Anterior cingulate cortex (tissue), 58 donors: ENCODE measurements at places on chromosomes 1 and 21.

- no peak for DNase-seq
Observed at GRCh38 chr1:59314776-59315528, 18.1 kb downstream of the FGGY start.

DNA sequence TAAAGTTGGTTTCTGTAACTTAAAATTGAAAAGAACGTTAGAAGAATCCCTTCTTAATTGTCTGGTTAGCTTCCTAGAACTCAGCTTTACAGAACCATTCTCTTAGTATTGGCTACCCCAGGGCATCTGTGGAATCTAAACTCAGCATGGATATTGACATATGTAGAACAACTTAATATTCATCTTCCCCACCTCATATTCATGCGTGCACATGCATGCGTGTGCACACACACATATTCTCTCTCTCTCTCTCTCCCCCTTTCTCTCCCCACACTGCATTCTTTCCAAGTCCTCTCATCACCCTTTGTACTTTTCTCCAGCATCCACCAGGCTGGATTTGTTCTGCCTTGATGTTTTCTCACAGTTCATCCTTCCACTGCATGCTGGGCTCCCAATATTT lies 13.4 kb downstream of the PIGM start:
- DNase-seq, result no peak

DNA sequence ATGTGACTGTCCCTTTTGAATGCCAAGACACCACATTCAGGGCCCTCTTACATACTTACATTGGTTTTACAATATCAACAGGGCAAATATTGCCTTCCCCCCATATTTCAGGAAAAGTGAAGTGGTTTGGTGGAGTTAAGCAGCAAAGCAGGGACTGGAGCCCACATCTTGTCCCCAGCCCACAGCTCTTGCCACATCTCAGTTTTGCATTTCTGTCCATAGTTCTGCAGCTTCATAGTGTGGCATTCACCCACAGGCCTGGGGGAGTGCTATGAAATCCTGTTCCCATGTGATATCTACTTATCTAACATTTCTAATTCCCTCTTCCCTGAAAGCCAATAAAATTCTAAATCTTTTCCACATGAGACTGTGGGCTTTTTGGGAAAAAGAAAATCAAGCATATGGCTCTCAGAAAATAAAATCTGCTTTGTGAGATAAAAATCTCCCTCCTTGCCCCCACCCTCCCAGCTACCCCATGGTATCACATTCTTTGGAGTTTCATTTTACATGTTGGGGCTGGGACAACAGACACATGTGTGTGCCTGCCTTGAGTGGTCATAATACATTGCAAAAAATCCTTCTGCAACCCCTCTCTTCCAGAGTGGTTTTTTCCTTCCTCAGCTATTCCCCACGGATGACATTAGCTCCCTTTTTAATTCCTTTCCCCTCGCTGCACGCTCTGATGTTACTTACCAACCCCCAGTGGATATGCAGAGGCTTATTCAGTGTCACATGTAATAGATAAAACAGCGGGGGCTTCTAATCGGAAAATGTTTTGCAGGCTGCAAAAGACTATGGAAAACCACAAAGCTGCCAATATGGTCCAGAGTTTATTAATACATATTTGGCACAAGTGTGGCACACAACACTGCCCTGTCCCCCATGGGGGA lies 20.5 kb upstream of the CD2 start:
- DNase-seq, result no peak

DNA sequence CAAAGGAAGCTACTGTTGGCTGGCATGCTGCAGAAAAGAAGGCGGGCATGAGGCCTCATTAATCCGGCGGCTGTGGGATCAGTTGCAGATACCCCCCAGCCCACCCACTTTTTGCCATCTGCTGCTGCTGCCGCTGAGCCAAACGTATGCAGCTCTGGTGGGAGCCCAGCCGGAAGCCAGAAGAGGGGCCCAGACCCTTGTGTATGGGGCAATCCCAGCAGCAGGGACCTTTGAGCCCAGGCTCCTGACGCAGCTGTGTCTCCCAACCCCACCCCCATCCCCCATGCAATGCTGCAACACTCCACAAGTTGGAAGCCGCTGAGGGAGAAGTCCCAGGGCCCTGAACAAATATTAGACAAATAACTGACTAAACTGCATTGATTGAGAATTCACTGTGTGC lies 106.0 kb downstream of the ELAVL4 start:
- no peak for DNase-seq

DNA sequence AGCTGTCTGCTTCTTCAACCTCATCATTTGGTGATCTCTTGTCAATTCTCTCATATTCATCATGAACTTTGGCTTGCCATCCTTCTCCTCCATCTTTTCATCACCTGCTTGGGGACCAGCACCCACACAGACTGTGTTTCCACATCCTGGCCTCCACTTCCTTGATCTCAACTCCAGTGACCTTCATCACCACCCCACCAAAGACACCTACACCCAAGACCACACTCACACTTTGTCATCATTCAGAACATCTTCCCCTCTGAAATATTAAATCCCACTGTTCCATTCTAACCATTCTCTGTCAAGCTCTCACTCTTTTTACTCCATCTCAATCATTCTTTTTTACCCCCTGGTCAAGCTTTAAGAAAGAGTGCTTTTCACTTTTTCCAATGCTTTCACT lies 115.5 kb upstream of the VAV3 start:
- DNase-seq, result no peak

- no peak for DNase-seq
Observed at GRCh38 chr1:241638909-241639622, 1.1 kb downstream of the CHML start.

DNA sequence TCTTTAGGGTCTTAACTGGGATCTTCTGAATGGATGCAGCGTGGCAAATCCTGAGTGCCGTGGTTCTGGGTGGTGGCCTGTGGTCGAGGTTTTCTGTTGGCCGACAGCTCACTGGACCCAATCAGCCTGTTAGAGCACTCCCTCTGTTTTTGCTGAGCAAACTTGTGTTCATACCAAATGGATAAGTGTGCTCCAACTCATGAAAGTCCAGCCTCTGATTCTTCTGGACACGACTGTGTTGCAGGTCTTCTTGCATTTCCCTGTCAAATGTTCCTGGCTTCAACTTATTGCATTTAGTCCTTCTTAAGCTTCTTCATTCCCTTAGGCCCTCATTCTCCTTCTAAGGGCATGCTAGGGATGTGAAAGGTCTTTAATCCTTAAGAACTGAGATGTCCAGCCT lies 63.7 kb downstream of the AJAP1 start:
- no peak for DNase-seq

DNA sequence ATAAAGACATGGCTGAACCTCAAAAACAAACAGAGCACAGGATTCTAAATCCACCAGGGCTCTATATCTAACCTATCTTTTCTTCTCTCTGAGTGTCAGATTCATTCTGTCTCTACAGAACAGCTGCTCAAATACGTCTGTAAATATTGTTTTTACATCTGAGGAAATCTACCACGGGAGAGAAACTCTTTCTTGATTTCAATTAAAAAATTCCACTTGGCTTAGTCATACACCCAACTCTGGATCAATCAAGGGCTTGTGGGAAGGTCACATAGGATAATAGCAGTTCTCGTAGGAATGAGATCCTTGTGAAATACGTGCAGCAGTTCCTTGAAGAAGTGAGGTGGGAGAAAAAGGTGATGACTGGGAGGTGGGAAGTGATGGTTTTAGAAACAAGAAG lies 1355.7 kb upstream of the ADGRL2 start:
- no peak for DNase-seq

- no peak for DNase-seq
Observed at GRCh38 chr1:205315008-205315618, 6.4 kb downstream of the NUAK2 start.

- DNase-seq, result no peak
Observed at GRCh38 chr1:184223216-184223615, 163.6 kb upstream of the C1orf21 start.

DNA sequence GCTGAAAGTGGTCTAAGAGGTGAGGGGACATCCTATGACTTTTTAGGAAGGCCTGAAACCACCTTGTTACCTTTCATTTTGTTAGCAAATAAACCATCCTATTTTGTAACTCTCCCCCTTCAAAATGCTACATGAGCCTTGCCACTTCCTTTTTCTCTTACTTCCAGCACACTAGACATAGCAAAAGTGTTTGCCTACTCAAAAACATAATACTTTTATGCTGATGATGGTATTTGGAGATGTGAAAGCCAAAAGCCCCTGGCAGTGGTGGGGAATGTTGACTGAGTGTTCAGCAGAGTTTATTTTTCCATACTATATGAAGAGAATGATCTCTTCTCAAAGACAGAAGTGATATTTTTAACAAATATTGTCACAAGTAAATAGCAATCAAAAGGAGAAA lies 134.2 kb downstream of the EDEM3 start:
- DNase-seq, result no peak

GRCh38 chr1:201640624-201641023 lies 101.7 kb downstream of the NAV1 start:
- DNase-seq, result no peak
